ENCODE measurements at places on chromosomes 1 and 21.

DNA sequence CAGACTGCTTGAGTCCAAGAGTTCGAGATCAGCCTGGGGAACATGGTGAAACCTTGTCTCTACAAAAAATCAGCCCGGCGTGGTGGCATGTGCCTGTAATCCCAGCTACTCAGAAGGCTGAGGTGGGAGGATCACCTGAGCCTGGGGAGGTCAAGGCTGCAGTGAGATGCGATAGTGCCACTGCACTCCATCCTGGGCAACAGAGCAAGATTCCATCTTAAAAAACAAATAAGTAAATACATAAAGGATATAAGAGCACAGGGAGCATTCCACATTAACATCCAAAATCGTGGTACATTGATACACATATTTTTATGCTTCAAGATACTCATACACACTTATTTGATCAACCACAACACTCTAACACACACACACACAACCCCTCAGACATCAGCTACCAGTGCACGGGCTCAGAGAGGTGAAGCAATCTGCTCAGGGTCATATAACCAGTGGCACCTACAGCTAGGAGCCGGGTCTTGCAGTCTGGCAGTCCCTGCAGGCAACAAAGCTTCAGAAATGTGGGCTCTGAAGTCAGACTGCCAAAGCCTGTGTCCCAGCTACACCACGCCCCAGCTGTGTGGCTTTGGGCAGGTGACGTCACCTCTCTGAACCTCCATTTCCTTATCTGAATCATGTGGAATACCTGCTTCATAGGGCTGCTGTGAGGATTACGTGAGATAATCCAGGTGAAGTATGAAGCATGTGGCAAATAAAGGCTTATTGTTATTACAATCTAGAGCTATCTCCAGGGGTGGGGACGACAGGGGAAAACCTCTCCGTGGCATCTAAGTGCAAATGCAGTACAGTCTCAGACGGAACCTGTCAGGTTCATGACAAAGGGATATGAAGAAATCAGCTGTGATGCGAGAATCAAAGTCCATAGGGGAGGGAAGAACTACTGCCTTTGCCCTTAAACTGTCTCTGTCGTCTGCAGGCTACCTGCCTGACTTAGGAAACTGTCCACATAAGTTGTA is 4.8 kb upstream of the CRYBG2 start:
- DNase-seq, result peak; percentile 71

DNA sequence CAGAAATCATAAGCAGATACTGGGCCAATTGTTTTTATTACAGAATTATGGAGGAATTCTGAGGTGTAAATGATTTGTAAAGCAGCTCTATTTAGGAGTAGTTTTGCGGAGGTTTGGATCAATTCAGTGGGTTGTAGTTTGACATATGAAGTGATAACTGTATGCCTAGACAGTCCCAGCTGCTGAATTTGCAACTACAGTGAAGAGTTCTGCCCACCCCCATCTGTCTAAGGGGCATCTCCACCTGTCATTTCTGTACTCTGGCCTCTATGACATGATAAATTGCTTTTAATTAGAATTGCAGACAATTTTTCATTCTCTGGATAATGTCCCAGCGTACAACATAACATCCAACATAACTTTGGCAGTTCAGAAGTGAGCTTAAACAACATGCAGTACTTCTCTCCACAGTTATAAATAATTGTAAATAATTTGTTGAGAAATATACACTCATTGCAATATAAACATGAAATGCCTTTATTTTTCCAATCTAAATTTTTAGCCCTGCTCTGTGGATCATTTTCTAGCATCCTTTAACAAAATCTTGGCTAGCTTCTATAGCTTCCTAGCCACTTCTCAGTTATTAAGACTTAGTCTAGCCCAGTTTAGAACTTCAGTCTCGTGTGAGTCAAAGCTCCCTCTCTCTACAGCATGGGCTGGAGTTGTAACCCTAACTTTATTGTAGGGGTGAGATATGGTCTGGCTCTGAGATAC is 52.3 kb downstream of the PDE4B start:
- no peak for DNase-seq

DNA sequence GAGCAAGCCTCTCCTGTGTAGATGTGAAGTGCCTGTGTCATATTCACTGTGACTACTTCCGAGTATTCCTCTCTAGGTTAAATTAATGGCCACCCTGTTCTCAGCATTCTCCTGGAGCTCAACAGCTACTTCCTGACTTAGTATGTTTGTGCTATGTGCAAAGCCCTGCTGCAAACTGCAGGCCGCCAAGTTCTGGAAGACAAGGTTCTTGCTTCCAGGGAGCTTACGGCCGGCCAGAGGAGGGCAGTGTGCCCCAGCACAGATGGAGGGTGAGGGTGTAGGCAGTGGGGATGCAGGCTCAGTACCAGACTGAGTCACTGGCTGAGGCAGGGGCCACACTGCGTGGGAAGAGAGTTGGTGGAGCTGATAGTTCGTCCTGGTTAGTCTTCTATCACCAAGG is 43.2 kb downstream of the ELK4 start:
- no peak for DNase-seq

DNA sequence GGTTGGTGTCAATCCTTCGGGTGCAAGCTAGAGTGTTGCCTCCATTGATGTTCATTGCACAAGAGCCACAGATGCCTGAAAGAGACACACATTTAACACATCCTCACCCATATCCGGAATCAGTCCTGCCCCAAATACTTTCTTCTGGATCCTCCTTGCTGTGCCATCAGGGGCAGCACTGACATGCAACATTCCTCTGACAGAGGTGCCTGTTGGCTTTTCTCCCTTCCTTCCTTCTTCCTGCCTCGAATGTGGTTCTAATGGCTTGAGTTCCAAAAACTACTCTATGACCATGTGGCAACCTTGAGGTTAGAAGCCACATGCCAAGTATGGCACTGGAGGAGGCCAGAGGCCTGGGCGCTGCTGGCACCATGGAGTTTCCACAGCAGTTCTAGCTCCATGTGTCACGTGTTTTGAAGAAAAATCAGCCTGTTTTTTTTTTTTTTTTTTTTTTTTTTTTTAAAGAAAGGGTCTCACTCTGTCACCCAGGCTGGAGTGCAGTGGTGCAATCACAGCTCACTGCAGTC is 17.0 kb upstream of the ATP13A2 start:
- no peak for DNase-seq

DNA sequence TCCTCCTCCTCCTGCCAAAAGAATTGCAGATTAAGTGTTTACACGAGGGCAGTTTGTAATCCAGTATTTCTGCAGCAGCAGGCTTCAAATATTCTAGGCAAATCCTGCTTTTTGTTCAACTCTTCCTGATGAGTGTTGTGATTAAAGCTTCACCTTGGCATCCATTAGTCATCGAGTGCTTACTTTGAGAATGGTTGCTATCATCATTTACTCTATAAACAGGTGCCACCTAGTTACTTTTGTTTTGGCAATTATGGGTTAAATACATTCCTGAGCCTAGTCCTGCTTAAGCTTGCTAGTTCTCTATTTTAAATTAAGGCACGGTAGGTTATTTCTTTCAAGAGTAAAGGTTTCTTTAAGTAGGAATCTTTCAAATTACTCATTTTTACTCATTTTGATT is 20.3 kb downstream of the PDC start:
- DNase-seq, result no peak

GRCh38 chr1:207428783-207429182 is 25.3 kb upstream of the CR2 start:
- no peak for DNase-seq

- no peak for DNase-seq
Observed at GRCh38 chr1:198749279-198749678, 110.4 kb downstream of the PTPRC start.

- no peak for DNase-seq
Observed at GRCh38 chr1:82759035-82759434, 958.3 kb downstream of the ADGRL2 start.

GRCh38 chr1:2175681-2176454 is 18.7 kb downstream of the FAAP20 start:
- no peak for DNase-seq

- DNase-seq, result peak; percentile 75
Observed at GRCh38 chr1:119475866-119476439, 31.1 kb upstream of the HSD3B1 start.

DNA sequence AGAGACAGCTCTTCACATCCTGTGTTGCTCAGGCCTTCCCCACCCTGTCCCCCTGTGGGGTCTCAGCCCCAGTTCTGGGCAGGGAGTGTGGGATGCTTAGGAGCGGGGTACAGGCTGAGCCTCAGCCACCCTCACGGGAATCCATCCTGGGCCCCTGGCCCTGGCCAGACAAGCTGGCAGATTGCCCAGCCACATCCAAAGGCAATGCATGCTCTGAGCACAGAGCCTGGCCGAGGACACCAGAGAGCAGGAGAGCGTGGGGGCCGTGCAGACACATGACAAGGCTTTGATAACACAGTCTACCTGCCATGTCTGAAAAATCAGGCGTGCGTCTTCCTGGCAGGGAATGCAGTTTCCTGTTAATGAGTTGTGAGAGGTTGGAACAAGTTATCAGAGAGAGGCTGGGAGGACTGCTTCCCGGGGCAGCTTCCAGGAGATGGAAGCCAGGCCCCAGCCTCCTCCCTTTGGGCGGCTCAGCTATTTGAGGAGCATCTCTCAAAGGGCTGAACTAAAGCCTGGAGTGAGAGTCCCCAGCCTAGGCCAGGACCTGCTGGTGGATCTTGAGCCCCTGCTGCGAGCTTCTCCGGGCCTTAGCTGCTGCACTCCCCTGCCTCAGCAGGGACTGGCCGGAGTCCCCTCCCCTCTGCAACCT is 72.2 kb upstream of the SELENON start:
- peak; percentile 61 for DNase-seq

GRCh38 chr1:41599912-41600311 is 115.4 kb upstream of the EDN2 start:
- DNase-seq, result no peak

- DNase-seq, result peak; percentile 60
Observed at GRCh38 chr1:165144757-165145397, 211.6 kb downstream of the LMX1A start.

GRCh38 chr1:6619045-6619444 is 5.5 kb downstream of the PHF13 start:
- DNase-seq, result no peak

DNA sequence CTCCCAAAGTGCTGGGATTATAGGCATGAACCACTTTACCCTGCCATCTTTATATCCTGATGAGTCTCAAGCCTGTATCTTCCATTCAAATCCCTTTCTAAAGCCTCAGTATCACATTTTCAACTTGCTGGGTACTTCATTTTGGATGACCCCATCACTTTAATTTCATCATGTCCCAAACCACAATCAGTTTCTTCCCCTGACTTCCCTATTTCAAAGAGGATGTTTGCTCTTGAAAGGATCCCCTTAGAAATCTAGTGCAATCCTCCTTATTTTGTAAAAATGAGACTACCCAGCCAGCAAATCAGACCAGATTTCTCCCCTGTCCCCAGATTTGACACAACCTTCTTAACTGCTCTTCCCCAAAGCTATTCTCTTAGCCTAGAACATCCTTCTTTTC is 7.0 kb upstream of the TRIT1 start:
- no peak for DNase-seq

- DNase-seq, result no peak
Observed at GRCh38 chr1:10864776-10865175, 68.3 kb upstream of the CASZ1 start.

GRCh38 chr1:165240492-165240891 is 116.0 kb downstream of the LMX1A start:
- no peak for DNase-seq

DNA sequence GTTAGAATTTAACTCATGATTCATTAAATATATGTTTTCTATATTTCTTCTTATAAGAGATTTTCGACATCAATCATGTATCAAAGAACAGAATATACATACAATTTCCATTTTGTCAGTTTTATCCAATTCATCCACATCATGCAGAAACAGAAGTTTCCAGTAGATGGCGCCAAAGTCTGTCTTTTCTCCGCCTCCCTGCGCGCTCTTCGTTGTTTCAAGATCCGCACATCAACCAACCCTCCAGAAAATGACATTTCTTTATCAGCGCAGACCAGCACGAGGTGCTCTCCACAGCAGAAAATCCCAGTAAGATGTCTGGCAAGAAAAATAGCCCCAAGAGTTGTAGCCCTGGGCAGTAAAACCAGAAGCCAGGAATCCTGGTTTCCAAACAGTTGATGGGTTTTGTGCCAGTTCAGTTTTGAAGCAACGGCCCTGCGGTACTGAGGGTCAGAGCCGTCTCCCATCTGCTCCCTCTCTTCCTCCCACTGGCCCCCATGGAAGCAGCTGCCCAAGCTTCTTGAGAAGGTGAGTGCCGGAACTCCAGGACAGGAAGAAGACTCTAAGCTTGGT is 38.6 kb upstream of the GPR137B start:
- DNase-seq, result peak; percentile 65

GRCh38 chr1:27795601-27796000 is 22.6 kb downstream of the STX12 start:
- DNase-seq, result no peak

DNA sequence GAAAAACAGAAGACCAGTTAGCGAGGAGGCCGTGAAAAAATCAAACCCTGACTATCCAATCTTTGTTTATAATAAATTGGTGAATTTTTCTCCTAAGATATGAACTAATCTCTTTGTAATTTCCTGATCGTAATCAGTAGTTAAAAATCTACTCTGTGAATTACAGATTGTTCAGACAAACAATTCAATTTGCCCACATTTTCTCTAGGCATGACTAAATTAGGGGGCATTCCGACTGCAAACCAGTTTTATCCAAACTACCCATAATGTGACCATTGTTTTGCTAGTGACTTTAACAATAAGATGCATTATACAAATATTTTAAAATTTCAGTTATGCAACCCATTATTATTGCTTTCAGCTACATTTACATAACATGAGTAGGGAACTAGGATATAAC is 546.9 kb upstream of the ADAMTS5 start:
- DNase-seq, result no peak

- DNase-seq, result no peak
Observed at GRCh38 chr1:213138892-213139291, 87.9 kb downstream of the RPS6KC1 start.

DNA sequence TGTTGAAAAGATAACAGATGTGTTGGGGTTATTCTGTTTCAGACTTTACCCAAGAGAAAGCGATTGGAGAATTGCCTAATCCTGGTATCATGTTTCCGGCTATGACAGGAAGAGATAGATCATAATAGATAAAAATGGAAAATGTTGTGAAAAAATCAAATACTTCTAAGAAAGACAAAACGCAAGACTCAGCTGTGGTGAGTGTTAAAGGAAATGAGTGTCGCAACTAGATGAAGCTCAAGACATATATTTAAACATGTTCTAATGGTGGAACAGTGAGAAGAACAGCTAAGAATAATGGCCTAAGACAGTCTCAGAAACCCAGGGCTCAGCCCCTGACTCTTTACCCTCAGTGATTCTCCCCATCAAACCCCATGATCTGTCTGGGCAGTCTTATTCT is 426.7 kb upstream of the RUNX1 start:
- no peak for DNase-seq
